ENCODE measurements at places on chromosomes 6 and 20.
A peak's percentile ranks its signal among the peaks of the same experiment; 100 is the strongest.

DNA sequence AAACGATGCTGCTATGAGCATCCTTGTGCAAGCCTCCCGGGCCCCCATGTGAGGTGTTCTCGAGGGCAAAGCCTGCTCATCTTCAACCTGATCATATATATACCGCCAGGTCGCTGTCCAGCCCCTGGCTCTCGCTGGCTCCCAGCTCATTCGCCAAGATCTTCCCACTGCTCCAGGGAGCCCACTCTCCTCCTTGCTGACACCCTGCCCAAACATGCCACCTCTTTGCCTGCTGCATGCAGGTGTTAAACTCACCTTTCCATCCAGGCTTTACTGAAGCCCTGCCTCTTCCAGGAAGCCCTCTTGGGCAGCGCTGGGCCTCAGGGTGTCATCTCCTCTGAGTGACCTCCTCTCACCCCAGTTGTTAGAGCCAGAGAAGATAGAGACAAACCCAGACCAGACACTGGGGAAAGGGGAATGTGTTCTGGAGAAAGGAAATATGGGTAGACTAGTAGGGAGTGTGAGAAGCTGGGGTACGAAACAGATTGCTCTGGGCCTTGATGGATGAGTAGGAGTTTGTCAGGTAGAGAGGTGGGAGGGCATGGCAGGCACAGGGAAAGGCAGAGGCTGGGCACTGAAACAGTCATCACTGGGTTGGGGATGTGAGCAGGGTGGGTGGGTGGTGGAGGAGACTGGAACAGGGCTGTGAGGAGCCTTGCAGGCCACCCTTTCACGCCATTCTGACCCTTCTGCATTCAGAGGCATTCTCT, 1.2 kb upstream of the DLGAP4 start:
- DNase-seq = no peak

- DNase-seq = peak; percentile 43
Measured at GRCh38 chr6:131135244-131136020, at the start of gene AKAP7. Gene AKAP7, plus strand, starts transcription at chr6:131135467. Its CDS starts 297 bp downstream, at chr6:131135764.

DNA sequence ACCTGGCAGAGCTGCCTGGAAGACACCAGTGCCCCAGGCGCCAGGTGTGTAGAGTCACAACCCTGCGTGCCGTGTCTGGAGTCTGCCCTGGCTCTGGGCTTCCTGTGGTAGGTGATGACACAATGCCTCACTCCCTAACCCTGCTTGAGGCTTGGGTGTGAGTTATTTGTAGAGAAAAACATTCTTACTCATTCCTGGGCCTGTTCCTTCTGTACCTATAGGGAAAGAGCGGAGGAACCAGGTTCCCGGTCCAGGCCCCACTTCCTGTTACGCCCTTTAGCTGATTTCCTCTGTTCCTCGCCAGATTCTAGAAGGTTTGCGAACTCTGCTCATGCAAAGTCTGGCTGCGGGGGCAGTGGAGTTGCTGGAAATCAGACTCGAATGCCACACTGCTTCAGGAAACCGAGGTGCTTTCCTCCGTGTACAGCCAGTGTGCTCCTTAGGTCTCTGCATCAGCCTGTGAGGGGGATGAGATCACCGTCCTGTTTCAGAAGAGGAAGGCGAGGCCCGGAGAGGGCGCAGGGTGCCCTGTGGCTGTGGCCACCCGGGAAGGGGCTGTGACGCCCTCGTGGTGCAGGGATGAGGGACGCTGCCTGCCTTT, 67.1 kb upstream of the DUSP22 start:
- DNase-seq = no peak

- DNase-seq = no peak
Measured at GRCh38 chr20:44754554-44754953, 8.9 kb downstream of the KCNK15 start.

DNA sequence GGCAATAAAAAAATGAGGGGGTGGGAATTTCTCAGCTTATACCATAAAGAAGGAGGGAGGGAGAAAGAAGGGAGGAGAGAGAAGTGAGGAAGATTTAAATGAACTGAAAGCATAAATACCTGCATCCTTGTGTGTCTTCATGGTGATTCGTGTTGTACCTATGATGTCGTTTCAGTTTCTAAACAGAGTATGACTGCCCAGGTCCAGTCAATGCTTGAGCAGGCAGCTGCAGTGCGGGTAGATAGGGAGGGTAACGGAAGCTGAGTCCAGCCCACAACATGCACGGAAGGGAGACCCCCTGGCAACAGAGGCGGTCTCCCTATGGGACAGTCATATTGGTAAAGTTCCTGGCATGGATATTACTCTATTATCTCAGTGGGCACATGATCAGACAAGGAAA, 184.5 kb downstream of the KIF16B start:
- DNase-seq = no peak

DNA sequence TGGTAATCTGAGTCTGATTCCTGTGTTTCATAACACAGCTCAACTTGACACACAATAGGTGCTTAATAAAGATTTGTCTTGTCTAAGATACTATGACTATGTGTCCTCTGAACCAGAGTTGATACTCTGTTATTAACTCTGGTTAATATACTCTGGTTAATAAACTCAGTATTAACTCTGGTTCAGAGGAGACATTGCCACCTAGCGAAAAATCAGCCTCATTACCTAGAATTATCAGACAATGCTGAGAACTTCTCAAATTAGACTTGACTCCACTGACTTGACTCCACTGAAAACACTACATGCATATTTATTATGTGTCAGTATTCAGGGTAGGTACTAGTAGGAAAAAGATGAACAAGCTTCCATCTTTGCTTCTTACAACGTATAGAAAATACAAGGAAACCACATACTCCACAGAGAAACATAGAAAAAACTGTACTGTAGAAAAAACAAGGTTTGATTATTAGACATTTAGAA, 73.9 kb downstream of the AHI1 start:
- peak; percentile 22 for DNase-seq

GRCh38 chr6:38943964-38944363, 104.6 kb upstream of the GLP1R start:
- DNase-seq = no peak

DNA sequence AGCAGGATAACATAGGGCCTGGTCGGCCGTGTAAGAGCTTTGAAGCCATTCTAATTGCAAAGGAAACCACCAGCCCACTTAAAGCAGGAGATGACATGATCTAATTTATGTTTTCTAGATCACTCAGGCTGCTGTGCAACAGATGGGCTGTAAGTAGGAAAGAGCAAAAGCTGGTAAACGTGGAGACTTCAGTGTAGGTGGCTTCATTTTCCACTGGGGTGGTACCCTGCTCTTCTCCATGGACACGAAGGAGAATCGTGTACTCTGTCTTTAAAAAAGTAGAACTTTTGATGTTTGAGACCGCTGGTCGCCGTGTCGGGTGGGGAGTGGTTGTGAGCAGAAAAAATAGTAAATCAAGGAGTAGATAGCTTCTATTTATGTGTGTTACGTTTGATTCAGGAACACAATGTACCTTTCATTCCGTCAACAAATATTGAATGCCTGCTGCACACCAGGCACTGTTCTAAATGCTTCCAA, 6.4 kb downstream of the CASS4 start:
- DNase-seq = no peak

DNA sequence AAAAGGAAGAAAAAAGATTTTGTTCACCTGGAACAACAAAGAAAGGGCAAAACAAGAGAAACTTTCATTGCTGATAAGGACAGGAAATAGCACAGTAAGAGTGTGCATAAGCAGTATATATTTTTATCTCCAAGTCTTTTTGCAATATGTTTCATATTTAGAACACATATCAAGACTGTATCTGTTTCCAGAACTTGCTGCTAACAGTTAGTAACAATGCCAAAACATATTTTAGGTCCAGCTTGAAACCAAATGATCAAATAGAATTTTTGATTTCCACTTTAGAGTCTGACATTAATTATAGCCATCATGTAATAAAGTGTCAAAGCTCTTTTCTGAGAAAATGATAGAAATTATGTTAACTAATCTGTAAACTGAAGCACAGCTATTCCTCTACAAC, 143.5 kb upstream of the SUPT3H start:
- no peak for DNase-seq

DNA sequence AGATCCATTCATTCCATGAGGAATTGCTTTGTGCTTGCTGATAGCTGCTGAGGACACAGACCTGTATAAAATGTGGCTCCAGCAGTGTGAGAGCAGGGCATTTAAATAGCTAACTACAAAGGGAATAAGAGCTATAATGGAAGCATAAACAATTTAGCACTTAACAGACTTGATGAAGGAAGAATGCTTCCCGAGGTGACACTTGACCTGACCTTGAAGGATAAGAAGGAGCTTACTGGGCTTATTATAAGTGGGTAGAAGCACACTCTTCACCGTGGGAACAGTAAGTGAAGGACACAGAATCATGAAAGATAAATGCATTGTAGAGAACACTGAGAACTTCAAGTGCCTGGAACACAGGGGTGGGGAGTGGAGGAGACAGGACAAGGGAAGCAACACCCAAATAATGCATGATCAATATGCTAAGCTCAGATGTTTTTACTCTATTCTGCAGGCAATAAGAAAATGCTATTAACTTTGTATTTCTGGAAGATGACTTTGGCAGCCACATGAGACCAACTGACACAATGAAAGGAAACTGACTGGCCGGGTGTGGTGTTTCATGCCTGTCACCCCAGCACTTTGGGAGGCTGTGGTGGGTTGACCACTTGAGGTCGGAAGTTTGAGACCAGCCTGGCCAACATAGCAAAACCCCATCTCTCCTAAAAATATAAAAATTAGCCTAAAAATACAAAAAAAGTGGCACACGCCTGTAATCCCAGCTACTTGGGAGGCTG, 84.2 kb downstream of the EPB41L2 start:
- no peak for DNase-seq

DNA sequence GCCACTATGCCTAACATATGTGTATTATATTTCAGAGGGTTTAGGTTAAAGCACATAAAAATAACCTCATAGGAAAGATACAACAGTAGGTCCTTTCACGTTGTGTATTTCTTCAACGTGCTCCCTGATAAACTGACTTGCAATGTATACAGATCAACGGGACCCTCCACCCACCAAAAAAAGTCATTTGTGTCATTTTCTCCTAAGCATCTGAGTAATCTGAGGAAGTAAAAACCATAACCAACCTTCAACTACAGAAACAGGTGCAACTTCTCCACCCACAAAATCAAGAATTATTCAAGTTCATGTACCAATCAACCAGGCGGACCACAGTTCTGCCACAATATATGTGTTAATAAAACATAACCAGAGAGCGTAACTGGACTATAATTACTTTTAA, 54.9 kb upstream of the NHSL1 start:
- no peak for DNase-seq
